CD4-positive, alpha-beta T cell treated with Interferon gamma for 1 hour (primary cell): ENCODE measurements at places on chromosomes 2 and 18.

DNA sequence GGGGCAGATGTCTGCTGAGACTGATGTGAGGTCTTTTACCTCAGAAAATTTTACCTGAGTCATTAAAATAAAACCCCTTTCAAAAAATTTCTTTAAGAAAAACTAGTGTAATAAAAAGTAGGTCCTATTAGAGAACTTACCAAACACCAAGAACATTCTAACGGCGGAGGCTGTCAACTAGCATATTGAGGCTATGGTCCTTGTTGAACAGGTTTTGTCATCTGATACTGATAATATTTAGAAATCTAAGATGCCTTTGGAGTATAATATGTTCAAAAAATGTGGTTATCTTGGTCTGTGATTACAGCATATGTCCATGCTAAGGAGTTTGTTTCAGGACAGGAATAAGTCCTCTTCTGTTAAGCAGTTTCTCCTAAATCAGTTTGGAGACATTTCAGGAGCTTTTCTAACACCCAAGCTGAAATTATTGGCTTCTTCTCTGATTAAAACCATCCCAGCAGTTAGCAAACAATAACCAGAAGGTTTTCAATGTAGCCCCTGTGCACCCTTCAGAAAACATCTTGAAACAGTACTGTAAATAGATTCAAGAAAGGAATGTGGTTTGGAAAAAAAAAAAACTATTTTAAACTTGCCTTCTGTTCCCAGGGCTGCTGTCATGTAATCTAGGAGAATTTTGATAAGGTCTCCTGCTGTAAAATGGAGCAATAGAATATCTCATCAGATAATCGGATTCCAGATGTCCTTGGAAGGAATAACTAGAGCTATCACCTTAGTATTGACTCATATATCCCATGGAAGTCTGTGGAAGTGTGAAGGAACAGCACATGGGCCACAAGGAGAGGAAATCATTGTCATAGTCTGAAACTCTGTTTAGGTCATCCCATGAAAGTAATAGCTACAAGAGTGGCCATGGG, 58.7 kb upstream of the B3GNT2 start:
- no peak for DNase-seq

GRCh38 chr2:147758821-147759220, 86.0 kb upstream of the ACVR2A start:
- DNase-seq, result no peak

- no peak for DNase-seq
Observed at GRCh38 chr18:28065031-28065792, 111.7 kb downstream of the CDH2 start.

DNA sequence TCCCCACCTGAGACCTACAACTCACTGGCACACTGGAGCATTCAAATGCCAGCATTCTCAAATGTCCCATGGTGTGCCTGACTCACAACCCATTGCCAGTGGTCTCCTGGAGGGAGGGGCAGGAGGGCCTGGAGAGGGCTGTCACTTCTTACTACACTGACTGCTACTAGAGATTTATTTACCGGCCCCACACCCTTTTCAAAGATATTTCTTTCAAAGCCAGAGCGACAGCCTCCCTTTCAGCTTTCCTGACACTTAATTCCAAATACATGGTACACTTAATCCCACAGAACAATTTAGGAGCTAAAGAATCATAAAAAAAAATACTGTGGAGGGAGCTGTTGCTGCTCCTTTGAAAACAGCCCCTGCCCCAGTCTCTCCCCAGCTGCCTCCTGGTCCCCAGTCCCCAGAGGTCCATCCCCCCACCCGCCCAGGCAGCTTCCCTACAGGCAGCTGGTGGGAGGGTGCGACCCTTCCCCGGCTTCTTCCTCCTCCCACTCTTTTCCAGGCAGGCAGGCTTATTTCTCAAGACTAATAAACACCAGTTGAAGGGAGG, 129.1 kb upstream of the SMAD2 start:
- no peak for DNase-seq

GRCh38 chr2:219614076-219614860, 13.2 kb upstream of the SLC4A3 start:
- no peak for DNase-seq

GRCh38 chr2:112579241-112579640, 5.2 kb upstream of the CHCHD5 start:
- DNase-seq, result no peak

DNA sequence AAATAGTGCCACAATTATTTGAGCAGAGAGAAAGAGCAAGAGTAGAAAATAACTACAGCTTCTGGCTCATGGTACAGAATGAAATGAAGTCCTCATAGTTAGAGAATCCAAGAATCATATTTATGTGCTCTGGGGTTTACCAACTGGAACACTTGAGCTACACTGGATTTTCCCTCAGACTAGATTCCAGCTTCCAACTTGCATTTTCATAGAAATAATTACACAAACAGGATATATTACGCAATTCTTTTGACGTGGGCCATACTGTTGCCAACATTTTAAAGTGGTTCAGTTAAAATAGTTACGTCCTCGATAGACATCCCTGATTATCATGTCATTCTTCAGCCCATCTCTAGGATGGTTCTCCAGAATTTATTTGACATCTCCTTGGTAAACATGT, 129.2 kb downstream of the ETAA1 start:
- no peak for DNase-seq

- DNase-seq, result no peak
Observed at GRCh38 chr2:36193680-36194079, 161.9 kb upstream of the CRIM1 start.
